ENCODE measurements at places on chromosomes 3 and 15. TPM values are rescaled to one million over a fixed set of nuclear protein-coding genes. Genes with fewer than 3 reads are reported as not detected.

Gene SPATA12
- total RNA-seq: not detected

DNA sequence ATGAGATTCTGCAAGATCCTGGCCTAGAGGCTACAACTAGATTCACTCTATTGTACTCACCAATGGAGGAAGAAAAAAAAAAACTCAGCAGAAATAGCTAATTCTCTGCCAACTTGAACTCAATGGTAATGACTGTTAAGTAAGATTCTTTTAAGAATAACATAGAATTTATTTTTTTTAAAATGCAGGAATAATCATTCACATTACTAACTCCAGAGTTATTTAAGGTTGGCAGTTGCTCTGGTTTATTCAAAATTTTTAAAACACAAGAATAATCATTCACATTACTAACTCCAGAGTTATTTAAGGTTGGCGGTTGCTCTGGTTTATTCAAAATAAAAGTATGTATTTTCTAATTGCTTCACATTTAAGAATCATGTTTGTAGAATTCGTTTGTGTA, 1071.9 kb downstream of the IGSF11 start:
- no peak for DNase-seq

DNA sequence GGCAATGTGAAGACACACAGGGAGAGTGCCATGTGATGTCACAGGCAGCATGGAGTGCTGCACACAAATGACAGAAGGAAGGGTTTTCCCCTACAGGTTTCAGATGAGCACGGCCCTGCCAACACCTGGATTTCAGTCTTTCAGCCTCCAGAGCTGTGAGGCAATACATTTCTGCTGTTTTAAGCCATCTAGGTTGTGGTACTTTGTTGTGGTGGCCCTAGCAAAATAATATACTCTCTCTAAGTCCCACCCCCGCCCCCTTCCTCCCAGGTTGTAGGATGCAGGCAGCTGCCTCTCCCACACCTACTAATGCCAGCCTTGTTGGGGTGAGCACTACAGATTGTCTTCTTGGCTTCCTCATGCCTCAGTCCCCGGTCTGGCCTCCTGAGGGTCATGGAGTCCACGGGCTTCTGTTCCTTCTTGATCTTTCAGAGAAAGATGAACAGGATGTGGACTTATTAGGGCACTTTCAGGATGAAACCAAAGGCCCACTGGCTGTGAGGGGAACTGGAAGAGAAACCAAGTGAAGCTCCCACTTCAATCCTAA, 180.0 kb downstream of the CD47 start:
- DNase-seq: no peak

Gene GP5
- not detected for total RNA-seq

GRCh38 chr15:75177360-75178071, 24.2 kb upstream of the C15orf39 start:
- DNase-seq: no peak

Gene PIGZ
- total RNA-seq: 4.7 TPM

- no peak for DNase-seq
Measured at GRCh38 chr15:99440551-99441443, 125.0 kb upstream of the MEF2A start.

DNA sequence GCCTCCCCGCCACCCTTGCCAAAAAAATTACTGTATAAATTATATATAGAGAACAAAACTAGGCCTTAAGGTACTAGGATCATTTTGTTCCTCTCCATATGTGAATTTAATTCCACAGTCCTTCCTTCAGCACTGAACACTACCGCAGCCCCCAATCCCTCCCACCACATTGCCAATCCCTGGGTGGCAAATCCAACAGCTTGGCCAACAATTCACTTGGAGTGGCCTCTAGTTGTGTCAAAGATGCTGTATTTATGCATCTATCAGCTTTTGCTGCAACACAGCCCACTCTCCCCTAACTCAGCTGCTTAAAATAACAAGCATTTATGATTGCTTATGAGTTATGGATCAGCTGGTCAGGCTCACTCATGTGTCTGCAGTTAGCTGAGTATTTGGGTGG, 18.6 kb downstream of the GPD1L start:
- no peak for DNase-seq

Gene ADAMTS17
- 5.6 TPM for total RNA-seq

DNA sequence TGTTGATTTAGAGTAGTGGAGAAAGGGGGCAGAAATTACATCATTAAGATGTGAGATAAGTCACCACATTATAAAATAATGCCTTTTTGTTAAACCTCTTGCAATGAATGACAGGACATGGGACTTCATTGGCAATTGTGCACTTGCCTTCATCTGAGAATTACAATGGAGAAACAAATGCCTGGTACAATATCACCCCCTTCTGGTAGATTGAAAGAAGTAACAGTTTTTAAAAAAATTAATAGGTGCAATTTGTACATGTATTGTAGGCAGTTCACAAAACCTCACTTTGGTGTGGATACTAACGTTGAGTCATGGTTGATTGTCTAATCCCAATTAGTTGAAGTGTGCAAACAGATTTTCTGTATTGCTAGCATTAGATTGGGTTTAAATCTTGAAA, 4.6 kb upstream of the P2RY14 start:
- DNase-seq: no peak

GRCh38 chr3:149020196-149020838, 29.0 kb downstream of the GYG1 start:
- no peak for DNase-seq

DNA sequence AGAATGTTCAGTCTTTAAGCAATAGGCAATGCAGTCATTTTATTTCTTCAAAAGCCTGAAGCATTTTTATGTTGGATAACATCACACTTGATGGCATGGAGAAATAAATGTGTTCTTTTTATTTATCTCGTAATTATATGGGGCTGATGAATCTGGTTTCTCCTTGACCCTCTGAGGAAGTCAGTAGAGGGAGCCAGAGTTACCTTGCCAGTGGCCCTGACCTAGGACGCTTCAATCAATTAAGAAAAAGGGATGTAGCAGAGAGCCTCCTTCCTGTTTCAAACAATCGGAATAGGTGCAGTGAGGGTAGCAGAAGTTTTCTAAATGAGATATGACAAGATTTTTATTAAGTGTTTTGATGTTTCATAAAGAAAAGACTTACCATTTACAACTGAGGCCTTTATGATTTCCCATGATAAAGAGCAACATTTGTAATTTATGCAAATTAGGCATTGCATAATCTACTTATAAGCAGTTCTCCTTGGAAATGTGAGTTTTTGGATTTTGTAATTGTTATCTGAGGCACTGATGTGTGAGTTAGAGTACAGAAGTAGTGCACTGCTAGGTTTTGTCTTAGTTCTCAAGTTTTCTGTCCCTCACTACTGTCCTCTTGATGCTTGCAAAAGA, 129.1 kb downstream of the RAP2B start:
- no peak for DNase-seq

DNA sequence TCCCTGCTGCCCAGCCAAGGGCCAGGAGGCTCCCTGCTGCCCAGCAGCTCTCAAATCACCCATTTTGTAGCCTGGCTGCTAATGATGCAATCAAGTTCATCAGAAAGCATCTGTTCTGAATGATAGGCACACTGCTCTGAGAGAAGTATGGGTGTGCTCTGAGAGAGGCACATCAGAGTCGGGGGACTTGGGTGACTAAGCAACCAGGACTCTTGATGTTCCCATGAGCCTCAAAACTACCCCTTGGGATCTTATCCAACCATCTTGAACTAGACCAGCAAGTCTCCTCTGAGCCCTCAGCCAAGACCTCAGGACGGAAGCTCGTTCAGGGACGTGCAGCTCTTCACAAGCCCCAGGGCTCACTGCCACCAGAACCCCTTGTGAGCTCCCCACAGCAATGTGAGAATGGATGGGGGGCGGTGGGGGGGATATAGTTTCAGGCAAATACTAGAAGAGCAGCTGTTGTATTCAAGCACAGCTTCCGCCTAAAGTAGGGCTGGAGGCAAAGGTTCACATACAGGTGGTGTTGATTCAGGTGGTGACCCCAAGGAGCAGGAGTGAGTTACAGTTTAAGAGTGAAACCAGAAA, 52.2 kb upstream of the HES1 start:
- no peak for DNase-seq

GRCh38 chr3:140223631-140224030, 288.6 kb downstream of the CLSTN2 start:
- no peak for DNase-seq

Gene MESD
- total RNA-seq: 28.0 TPM

Gene DVL3
- total RNA-seq: 95.1 TPM

GRCh38 chr3:46831841-46832240, 31.4 kb downstream of the MYL3 start:
- no peak for DNase-seq

Gene CCDC39
- total RNA-seq: 3.0 TPM

- no peak for DNase-seq
Measured at GRCh38 chr15:56824175-56824574, 90.9 kb upstream of the ZNF280D start.

GRCh38 chr15:67178569-67179210, 75.8 kb downstream of the AAGAB start:
- DNase-seq: no peak

GRCh38 chr15:31225356-31225955, 101.2 kb upstream of the KLF13 start:
- no peak for DNase-seq

Gene A4GNT
- total RNA-seq: not detected

DNA sequence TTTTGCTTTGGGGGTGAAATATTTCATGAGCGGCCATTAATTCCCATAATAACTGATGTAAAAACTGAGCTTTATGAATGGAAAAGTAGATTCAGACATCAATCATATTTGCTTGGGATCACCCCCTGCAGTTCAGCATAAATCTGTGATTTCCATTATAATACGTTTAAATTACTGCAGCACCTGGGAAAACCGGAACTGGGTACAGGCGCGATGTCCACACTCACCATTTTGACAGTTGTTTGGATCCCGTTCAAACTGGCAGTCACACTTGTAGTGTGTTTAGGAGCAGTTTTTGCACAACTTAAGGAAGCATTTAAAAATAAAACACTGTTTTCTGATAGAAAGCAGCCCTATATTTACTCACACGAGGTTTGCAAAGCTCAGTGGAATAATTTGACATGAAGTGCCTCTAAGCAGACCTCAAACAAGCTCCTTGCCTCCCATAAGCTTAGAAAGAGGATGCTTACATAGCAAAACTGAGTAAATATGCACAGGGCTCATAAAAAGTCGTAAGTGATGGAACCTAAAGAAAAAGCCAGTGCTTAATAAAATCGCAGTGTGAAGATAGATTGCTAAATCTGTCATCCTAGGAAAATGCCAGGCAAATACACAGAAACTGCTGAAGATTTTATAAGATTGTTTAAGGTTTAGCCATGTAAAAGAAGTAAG, 377.6 kb downstream of the PTPRG start:
- no peak for DNase-seq

GRCh38 chr3:32484436-32484835, 18.2 kb downstream of the CMTM6 start:
- no peak for DNase-seq

GRCh38 chr3:122076491-122077292, 21.5 kb downstream of the CD86 start:
- DNase-seq: no peak

Gene MINAR1
- total RNA-seq: 0.32 TPM

- no peak for DNase-seq
Measured at GRCh38 chr3:119834754-119835370, 53.0 kb downstream of the NR1I2 start.

DNA sequence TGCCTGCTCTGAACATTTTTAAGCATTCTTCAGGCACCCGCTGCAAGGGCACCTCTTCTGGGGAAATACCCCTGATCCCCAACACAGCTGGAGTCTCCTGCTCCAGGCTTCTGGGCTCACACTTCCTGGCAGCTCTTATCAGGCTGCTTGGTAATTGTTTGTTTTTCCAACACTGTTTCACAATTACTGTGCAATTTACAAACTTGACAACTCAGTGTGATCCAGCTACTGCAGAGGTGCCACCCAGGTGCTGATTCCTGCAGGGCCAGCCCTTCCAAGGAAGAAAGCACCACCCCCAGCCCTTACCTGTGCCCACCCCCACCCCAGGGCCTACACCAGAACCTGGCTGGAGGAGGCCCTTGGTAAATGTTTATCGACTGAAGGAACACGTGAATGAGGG, 66.5 kb downstream of the MAGEF1 start:
- DNase-seq: peak; percentile 9

DNA sequence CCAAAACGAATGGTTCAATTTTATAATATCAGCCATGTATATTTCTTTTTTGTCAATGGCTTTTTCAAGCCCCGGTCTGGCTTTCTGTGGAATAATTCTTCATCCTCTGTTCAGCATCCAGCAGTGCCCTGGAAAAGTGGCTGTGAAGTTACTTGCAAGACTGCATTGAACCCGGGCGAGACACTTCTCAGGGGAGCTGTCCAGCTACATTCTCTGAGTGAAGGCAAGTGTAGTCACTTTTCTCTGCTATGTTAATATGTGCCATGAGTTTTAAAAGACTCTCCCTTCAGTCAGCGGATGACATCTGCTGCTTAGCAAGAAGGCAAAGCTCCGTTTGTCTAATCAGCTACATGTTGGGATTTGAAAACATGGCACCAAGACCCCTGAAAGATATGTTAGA, 81.3 kb upstream of the RGMA start:
- DNase-seq: no peak

Gene CFAP100
- not detected for total RNA-seq
